ENCODE measurements at places on chromosomes 1 and 21.

DNA sequence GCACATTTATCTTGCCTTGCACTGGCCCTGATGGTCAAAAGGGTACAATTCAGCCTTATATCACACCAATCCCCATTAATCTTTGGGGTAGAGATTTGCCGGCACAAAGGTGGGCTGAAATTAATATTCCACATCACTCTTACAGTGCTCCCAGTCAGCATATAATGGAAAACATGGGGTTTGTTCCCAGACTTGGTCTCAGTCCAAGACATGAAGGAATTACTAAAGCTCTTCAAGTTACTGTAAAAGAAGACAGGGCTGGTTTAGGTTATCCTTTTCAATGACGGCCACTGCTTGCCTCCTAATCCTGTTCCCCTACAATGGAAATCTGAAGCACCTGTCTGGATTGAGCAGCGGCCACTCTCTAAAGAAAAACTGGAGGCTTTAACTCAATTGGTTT lies 160.7 kb downstream of the IER5 start:
- no peak for DNase-seq

- no peak for DNase-seq
Measured at GRCh38 chr1:157975228-157975950, 18.1 kb upstream of the KIRREL1 start.

DNA sequence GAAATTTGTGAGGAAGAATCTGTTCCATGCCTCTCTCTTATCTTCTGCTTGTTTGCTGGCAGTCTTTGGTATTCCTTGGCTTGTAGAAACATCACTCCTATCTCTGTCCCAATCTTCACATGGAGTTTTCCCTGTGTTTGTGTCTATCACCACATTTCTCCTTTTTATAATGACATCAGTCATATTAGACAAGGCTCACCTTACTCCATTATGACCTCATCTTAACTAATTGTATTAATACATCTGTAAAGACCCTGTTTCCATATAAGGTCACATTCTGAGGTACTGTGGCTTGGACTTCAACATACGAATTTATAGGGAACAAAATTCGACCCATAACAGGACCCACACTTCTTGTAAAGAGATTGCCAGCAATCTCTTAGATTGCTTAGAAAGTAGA lies 72.3 kb upstream of the POGK start:
- DNase-seq, result no peak

DNA sequence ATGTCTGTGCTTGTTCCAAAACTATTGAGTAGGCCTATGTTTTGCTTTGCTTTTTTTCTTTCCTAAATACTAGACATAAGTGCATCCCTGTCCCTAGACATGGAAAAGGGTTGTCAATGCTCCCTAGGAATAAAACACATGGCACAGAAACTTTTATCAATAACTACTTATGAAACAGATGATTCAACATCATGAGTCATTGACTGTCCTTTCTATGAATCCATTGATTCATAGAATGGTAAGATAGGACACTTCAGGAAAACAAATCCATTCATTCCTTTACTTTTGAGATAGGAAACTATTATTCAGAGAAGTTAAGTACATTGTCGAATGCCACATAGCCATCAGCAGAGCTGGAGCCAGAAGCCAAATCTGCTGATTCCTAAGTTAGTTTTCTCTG lies 147.5 kb downstream of the TSEN15 start:
- no peak for DNase-seq

DNA sequence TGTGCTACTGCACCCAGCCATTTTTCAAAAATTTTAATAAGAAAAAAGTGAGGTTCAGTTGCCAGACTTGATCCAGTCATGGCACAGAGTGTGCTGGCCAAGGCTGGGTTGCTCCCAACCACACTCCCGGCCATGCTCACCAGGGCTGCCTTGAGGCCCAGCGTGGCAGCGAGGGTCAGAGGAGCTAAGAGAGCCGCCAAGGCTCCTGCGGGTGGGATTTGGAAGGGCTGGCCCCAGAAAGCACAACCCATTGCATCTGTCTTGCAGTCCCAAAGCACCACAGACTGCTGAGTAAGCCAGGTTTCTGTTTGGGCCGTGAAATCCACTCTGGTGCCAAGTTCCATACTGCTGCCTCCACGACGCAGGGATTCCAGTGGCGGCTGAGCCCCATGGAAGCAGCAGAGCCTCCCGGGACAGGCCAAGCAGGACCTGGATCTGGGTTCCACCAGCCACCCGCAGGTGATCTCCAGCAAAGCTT lies 22.6 kb downstream of the ZBTB17 start:
- no peak for DNase-seq

DNA sequence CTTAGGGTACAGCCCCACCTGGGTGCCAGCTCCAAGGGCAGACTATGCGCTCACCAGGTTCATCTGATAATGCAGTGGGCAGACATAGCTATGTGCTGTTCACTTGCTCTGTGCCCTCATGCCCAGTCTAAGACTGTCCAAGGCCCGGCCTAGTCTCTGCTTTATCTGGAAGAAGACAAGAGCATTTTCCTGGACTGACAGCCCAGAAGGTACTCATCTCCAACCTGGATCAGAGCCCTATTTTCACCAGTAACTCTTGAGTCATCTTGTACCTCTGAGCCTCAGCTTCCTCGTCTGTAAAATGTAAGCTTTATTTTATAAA lies 28.5 kb upstream of the LRRC8C start:
- DNase-seq, result no peak

DNA sequence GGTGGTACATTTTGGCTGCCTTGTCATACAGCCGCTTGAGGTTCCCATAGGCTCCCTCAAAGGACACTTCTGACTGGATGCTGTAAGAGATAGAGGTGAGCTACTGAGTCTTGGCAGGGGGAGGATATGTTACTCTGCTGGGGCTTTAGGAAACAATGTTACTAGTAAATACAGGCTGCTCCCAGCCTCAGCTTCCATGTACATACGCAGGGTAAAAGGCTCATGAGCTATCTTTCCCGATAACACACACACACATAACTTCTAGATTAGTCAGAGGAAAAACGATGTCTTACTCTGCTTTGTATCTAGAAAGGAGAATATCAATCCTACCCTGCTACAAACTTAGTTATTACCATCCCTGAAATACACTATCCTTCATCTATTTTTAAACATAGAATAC lies 14.3 kb downstream of the SMG5 start:
- no peak for DNase-seq

DNA sequence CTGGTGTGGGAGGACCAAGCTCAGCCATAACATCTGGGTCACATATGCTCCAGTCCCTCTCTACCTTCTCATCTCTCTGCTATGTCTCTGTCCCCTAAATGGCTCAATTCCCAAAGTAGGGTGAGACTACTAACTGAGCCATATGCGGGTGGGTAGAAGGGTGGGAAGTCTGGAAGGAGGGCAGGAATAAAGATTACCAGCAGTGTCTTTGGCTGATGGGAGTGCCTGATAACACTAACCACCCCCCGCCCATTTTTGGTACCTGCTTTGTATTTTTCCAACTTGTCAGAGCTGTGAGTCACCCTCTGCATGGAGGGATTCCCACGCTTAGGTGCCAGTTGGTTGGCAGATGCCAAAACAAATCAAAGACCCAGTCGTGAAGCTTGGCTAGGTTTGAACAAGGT lies 14.9 kb upstream of the SSBP3 start:
- no peak for DNase-seq

- DNase-seq, result no peak
Measured at GRCh38 chr1:180997843-180998504, 24.7 kb downstream of the STX6 start.

- no peak for DNase-seq
Measured at GRCh38 chr1:27577504-27578188, 26.3 kb downstream of the AHDC1 start.

GRCh38 chr21:37974081-37974480 lies 57.8 kb upstream of the KCNJ6 start:
- DNase-seq, result no peak

- DNase-seq, result no peak
Measured at GRCh38 chr1:174194461-174194860, 35.1 kb downstream of the RABGAP1L start.

- no peak for DNase-seq
Measured at GRCh38 chr1:198667807-198668206, 29.0 kb downstream of the PTPRC start.

GRCh38 chr1:55380355-55380970 lies 165.3 kb upstream of the USP24 start:
- no peak for DNase-seq

DNA sequence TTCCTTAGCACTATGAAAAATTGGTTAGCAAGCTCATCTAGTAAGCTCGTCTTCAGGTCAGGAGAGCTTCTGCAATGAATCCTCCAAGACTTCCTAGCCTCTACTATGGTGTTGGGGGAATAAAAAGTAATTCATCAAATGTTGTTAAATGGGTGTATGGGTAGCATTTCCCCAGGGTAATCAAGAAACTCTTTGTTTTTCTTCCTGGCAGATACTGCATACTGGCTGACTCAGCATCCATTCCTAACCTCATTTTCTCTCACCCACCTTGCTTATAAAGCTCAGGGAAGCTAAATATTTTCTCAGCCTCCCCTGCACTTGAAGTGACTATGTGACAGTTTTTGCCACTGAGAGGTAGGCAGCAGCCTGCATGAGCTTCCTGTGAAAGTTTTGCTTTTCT lies 83.4 kb downstream of the MAB21L3 start:
- DNase-seq, result no peak

GRCh38 chr1:202015662-202015937 lies 5.2 kb downstream of the ELF3 start:
- DNase-seq, result no peak

DNA sequence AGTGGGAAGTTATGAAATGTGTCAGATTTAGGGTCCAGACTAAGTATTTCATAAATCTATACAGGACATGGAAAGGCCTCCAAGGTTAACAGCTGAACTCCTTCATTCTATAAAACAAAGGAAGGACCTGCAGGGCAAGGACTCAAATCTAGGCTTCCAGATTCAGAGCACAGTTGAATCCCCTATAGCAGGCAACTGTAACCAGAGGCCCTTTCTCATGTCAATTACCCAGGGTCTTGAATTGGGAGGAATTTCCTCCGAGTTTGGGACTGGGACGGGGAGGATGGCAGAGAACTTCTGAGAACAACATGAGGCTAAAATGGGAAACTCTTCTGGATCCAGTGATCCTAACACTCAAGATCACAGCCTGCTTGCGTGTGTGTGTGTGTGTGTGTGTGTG lies 112.9 kb upstream of the BEND5 start:
- DNase-seq, result no peak

- peak; percentile 17 for DNase-seq
Measured at GRCh38 chr1:66445492-66446181, 88.3 kb upstream of the SGIP1 start.

DNA sequence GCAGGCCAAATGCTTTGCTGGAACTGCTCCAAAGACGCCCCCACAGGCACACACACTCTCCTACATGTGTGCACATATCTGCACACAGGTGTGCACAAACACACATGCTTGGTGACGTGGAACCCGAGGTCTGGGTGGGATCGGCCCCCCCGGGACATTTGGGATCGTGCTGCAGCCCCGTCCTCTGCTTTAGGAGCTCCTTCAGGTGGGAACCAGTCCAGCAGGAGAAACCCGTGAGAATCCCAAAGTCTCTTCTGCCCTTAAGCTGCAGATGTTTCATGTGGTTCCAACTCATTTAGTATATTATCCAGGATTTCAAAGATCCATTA lies 38.6 kb downstream of the UBE2G2 start:
- no peak for DNase-seq

DNA sequence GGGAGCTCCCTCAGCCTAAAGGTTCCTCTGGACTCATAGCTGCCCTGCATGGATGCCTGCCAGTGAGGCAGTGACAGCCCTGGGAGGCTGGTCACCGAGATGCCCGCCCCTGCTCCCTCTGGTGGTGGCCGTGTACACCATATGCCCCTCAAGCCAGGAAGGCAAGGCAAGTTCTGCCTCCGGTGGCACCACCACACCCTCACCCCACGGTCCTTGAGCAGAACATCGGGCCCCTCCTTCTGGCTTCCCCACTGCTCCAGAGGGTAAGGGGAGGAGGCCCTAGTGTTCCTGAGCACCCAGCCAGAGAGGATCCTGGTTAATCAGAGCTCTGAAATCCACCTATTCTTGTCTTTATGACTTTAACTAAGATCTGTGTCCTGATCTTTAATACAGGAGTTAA lies 1.5 kb upstream of the S100A14 start:
- DNase-seq, result no peak

DNA sequence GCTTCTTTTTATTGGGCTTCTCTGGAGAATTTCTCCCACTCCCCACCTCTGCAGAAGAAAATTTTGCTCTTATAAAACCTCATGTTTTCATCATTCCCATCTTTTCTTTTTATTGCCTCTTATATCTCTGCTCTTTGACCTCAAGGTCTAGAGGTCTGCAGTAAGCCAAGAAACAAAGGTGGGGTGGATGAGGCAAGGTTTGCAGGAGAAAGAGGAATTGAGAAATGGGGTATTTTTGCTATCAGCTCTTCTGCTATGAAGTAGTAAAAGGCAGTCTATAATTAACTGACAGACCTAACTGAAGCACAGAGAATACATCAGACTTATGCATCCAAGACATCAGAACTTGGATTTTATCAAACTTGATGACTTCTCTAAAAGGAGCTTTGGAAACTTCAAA lies 22.9 kb downstream of the SYT11 start:
- no peak for DNase-seq

GRCh38 chr1:1345860-1346500 lies 3.2 kb downstream of the DVL1 start:
- no peak for DNase-seq

GRCh38 chr1:48917070-48917454 lies 140.4 kb upstream of the BEND5 start:
- DNase-seq, result no peak

All from stimulated activated CD8-positive, alpha-beta memory T cell treated with anti-CD3 and anti-CD28 coated beads, Interleukin-4, amount 100 ng/mL, for 1 hour (primary cell).